H4 (cell line): ENCODE measurements at places on chromosomes 11 and 22. TPM values are rescaled to one million over a fixed set of nuclear protein-coding genes. Genes with fewer than 3 reads are reported as not detected.
A peak's percentile ranks its signal among the peaks of the same experiment; 100 is the strongest.

DNA sequence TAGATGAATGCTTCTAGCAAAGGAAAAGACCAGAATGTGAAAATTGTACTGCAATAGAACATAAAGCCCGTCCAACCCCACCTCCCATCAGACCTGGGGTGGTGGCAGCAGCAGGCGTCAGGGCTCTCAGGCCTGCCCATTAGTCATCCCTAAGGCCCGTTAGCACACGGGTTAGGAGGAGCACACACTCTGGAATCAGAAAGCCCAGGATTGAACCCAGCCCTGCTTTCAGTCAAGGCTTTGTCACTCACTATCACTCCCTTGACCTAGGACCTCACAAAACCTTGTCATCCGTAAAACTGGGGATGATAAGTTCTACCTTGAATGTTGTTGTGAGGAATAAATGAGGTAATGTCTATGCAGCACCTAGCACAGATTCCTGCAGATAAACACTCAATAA lies 26.9 kb downstream of the MICAL3 start:
- DNase-seq, result no peak

DNA sequence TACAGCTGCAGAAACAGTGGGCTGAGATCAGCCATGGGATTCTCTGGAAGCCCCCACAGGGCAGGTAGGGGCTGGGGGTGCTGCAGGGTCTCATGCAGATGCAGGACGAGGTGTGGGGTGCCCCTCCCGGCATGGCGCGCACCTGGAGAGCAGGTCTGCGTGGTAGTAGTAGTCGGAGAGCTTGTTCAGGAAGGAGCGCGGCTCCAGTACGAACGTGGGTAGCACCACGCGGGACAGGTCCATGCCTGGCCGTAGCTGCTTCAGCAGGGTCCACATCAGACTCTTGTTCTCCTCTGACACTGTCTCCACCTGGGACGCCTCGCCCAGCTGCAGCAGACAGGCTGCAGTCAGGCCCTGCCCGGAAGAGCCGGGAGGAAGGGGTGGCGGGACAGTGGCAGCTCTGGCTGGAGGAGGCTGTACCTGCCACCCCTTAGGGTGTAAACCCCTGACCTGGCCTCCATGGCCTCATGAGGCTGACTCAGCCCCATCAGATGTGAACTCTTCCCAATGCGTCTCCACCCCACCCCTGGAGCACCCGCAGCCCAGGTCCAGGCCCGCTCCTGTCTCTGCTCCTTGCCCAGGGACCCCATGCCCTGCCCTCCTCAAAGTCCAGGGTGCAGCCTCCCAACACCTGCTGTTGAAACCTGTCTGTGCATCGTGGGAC lies 47.0 kb upstream of the CARS1 start:
- DNase-seq, result no peak

SLC35F2 gene
- 32.3 and 33.1 TPM in 2 replicates for total RNA-seq

GGT5 gene
- total RNA-seq, result not detected in 2 replicates

DNA sequence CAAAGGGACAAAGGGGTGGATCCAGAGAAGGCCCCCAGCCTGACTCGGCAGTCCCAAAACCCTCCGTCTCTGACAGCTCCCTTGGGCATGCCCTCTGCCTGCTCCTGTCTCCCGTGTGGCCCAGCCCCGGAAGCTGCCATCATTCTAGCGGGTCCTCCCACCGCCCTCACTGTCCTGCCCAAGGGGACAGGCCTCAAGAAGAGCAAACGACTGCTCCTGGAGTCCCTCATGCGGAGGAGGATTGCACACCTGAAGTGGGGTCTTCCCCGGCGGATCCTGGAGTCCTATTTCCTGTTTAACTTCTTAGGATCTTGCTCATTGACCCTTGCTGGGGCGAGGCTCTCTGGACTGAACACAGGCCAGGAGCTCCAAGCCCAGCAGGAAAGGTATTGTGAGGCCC lies 2.6 kb upstream of the MEI1 start:
- DNase-seq, result no peak

DNA sequence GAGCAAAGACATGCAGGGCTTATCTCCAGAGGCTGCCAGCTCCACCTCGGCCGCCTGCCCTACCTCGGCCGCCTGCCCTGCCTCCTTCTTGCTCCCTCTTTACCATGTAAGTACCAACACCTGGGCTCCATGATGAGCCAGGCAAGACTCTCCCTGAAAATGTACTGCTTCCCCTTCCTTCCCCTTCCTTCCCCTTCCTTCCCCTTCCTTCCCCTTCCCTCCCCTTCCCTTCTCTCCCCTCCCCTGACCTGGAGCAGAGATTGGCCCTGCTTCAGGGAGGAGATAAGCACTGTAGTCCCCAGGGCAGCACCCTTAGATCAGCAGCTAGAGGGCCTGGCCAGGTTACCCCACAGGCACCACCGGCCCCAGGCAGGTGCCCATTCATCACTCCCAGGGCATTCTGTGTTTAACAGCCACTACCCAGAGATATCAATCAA lies 25.4 kb upstream of the ADORA2A start:
- DNase-seq, result no peak

MUC2 gene
- total RNA-seq, result not detected in 2 replicates

GRCh38 chr11:122691549-122692150 lies 36.1 kb downstream of the UBASH3B start:
- no peak for DNase-seq

GRCh38 chr11:58866788-58867187 lies 22.3 kb upstream of the GLYATL2 start:
- no peak for DNase-seq

PIH1D2 gene
- total RNA-seq, result 1.4 and 2.1 TPM in 2 replicates

DNA sequence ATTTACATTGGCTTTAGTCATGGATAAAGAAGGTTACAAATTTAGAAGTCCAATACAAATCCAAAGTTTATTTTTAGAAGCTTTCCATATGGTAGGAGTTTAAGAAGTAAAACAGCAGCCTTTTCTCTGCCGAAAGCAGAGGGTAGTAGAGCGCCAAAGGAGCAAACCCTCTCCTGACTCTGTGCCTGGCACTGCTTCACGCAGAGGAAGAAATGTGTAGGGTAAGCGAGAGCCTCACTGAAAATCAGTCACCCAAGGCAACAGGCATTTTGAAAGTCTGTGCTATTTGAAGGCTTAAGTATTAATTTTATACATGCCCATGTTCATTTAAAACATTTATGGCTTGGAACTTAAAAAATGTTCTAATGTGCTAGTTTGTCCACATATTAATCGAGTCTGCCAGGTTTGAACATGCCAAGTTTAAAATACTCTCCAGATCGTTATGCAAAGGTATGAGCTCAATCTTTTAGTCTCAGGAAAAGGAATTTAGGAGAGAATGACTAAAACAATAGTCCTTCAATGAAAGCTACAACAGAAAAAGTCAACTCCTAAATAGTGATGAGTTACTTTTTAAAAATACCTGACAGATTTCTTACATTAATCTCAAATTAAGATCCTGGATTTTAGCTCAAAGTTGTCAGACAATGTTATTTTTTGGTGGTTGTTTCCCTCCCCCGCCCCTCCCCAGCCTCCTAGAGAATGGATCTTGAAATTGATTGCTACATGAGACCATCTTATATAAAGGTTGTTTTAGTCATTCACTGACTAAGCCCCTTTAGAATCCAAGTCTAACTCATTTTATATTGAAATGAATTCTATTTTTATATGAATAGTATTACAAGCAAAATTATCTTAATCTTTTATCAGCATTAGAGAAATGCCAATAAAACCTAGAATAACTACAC lies 38.7 kb downstream of the MRTFA start:
- DNase-seq, result no peak

DNA sequence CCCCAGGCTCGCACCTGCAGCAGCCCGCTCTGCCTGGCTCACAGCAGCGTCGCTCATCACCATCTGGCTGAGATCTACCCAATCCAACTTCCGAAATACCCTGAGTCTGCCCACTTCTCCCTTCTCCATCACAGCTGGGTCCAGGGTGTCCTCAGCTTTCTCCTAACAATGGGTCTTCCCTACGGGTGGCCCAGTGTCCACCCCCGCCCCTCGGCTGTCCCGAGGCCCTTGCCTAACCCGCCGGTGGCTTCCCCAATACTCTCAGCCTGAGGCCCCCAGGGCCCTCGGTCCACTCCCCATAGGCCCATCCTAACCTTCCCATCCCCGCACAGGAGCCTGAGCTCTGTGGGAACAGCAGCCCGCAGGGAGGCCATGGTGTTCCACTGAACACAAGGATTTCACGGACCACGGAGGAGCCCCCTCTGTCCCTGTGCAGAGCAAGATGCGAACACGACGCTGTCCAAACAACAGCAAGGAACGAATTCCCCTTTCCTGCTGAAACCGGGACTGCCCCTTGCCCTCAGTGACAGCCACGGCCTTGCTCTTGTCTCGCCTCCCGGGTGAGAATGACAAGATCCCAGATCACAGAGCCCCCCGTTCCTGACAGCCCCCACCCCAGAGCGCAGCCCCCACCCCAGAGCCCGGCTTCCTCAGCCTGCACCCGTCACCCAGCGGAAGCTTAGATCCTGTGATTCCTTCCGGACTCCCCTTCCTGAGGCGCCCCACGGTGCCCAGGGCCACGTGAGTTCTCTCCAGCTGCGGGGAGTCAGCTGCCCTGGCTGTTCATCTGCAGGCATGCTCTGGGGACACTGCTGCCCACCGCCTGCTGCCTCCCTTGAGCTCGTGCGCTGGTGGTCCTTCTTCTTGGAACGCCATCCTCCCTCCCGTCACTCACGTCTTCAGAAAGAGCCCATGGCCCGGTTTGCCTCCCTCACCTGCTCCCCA lies 48.8 kb upstream of the CARS1 start:
- DNase-seq, result no peak

DNA sequence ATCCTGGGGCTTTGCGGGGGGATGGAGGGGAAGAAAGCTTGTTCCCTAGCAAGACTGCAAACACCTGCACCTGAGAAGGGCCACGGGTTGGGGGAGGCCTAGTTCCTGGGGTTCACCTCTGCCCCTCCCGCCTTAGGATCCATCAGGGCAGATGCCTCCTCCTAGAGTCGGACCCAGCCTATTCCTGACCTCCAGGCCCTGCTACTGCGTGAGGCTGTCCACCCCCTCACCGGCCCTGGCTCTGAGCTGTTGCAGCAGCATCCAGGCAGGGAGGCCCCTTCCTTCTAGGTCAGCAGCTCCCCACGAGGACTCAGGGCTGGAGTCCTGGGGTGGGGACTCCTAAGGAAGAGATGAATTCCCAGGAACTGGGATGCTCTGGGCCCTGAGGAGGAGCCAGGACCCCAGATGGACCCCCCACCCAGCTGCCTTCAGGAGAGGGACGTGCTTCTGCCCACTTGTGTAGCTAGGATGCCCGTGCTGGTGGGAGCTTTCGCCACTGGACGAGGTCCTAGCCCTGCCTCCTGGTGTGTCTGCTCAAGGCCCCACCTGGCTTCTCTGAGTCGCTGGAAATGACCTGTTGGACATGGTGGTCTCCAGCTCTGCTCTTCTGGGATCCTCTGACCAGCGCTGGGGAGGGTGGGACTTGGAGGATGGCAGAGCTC lies 10.3 kb downstream of the MRGPRF start:
- no peak for DNase-seq

PAX6 gene
- 0.06 and 0.21 TPM in 2 replicates for total RNA-seq

DNA sequence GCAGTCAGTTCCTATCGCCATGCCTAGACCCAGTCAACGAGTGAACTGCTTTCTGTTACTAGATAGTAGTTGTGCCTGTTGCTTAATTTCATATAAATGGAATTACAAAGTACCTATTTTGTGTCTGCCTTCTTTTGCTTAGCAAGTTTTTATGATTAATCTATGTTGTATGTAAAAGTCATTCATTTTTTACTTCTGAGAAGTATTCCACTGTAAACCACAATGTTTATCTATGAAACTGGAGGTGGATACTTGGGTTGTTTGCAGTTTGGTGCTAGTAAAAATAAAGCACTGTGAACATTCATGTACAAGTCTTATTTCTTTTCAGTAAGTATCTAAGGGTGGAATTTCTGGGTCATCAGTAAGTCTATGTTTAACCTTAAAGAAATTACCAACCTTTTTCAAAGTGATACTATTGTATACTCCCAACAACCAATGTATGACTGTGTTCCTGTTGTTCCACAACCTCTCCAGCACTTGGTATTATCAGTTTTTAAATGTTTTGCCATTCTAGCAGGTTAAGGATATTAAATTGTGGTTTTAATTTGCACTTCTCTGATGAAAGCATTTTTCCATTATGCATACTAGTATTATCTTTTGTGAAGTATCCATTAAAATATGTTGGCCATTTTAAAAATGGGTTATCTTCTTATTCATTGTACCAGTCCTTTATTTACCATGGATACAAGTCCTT lies 68.2 kb downstream of the DNAJC24 start:
- peak; percentile 11 for DNase-seq

LPXN gene
- 5.5 and 10.7 TPM in 2 replicates for total RNA-seq

DNA sequence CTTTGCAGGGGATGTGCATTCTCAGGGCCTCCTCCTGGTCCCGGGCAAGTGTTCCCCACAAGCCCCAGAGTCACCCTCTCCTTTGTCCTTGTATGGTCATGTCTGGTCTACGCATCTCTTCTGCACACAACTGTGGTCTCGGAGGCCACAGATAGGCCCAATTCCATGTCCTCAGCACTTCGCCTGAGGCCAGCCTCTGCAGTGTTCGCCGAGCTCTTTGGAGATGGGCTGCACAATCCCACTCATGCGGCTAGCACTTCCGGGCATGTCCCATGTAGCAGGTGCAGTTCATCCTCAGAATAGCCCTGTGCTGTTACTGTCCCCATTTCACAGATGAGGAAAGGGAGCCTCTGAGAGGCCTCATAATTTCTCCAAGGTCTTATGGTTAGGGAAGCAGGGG lies 7.6 kb downstream of the PARVG start:
- DNase-seq, result no peak

DNA sequence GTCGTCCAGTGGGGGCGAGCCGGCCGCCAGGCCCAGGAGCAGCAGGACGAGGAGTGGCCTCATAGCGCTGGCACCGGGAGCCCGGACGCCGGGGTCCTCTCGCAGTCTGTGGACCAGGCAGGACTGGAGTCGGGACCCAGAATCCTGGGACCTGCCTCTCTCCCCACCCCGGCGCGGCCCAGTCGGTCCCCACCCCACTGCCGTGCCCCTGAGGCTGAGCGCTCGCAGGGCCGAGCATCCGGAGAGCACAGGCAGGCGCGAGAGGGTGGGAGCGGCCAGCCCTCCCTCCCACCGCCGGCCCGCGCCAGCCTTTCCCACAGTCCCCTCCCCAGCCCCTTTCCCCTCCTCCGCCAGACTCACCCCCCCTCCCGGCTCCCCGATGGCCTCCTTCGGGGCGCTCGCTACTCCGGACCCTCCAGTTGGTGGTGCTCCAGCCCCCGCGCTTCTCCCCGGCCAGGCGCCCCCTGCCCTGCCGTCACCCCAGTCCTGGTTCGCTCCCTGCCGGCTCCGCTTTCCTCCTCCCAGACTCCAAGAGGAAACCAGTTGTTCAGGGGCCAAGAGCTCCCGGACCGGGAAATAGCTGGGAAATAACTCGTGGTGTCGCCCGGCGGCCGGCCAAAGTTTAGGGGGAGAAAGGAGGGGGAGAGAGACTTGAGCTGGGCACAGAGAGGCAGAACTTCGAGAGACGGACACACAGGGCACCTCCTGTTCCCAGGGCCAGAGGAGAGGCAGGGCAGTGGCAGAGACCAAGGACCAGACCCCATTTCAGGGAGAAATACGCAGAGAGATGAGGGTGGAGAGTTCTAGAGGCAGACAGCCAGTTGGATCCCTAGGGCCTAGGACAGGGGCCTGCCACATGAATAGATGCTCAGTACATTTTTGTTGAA lies at the start of gene C1QTNF5:
TSS of gene C1QTNF5 (minus strand) at position 549 of the 887 bp plus-strand sequence. CDS start at position 63, 486 bp downstream.
- DNase-seq, result no peak

- no peak for DNase-seq
These were observed 35.2 kb upstream of the RDX start for GRCh38 chr11:110331626-110332025.

GRCh38 chr11:15901054-15901453 lies 455.3 kb downstream of the SOX6 start:
- no peak for DNase-seq
